ENCODE measurements at places on chromosomes 6 and 20. TPM values are rescaled to one million over a fixed set of nuclear protein-coding genes. Genes with fewer than 3 reads are reported as not detected.

GRCh38 chr20:14832630-14833029, 495.2 kb upstream of the FLRT3 start:
- H3K4me3 ChIP-seq, result no peak overlapping the region
- no peak overlapping the region for H3K27ac ChIP-seq
- no peak for DNase-seq
- no peaks in the 10 kb centered on the region for H3K36me3 ChIP-seq
- no peaks in the 10 kb centered on the region for H3K4me1 ChIP-seq

DNA sequence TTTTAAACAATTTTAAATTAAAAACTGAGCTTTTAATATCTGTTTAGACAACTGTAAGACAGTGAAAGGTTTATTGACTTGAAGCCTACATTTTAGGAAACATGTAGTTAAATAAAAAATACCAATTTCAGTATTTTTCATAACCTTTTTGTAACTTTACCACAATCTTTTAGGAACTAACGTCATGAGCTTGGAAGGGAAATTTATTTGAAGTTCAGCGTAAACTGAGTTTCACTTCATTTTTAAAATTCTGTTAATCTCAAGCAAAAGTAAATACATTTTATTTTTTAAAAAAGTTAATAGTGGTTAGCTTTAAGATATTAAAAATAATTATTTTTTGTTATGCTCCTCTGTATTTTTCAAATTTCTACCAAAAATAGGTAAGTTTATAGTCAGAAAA, 5.5 kb downstream of the CST7 start:
- no peaks in the 10 kb centered on the region for H3K4me1 ChIP-seq
- no peak overlapping the region for H3K27ac ChIP-seq
- no peak for DNase-seq
- H3K36me3 ChIP-seq, result no peaks in the 10 kb centered on the region
- H3K27me3 ChIP-seq, result no peaks in the 10 kb centered on the region

GRCh38 chr6:90658497-90658896, 71.6 kb upstream of the MAP3K7 start:
- H3K4me1 ChIP-seq, result no peaks in the 10 kb centered on the region
- H3K27ac ChIP-seq, result no peak overlapping the region
- H3K36me3 ChIP-seq, result no peaks in the 10 kb centered on the region
- no peaks in the 10 kb centered on the region for H3K27me3 ChIP-seq
- no peak for DNase-seq
- no peak overlapping the region for H3K4me3 ChIP-seq

GRCh38 chr6:142013287-142013686, 119.4 kb upstream of the GJE1 start:
- H3K4me1 ChIP-seq, result no peaks in the 10 kb centered on the region
- no peak for DNase-seq
- H3K36me3 ChIP-seq, result no peaks in the 10 kb centered on the region
- H3K27me3 ChIP-seq, result no peaks in the 10 kb centered on the region

PTCRA gene
- not detected for total RNA-seq

FKBP1C gene
- not detected for total RNA-seq

SOBP gene
- total RNA-seq, result 14.7 TPM

KHDRBS2 gene
- not detected for total RNA-seq

BNIP5 gene
- total RNA-seq, result not detected
